Activated T-helper 2 cell treated with anti-CD3 and anti-CD28 coated beads, Interferon-gamma antibody, Interleukin-2, Interleukin-4, amounts not matched to agents 10 μg/mL and 5 μg/mL and 100 μg/mL, durations not matched to agents 14 hours and 24 hours and 36 hours (primary cell): ENCODE measurements at places on chromosomes 16 and 17. TPM values are rescaled to one million over a fixed set of nuclear protein-coding genes. Genes with fewer than 3 reads are reported as not detected.

The SLFN13 gene
- 41.9 and 42.6 TPM in 2 replicates for total RNA-seq

The CD300A gene
- total RNA-seq = 16.6 and 16.7 TPM in 2 replicates

The INO80E gene
- 112 and 119 TPM in 2 replicates for total RNA-seq

The RFWD3 gene
- total RNA-seq = 94.5 and 101 TPM in 2 replicates

The PTX4 gene
- not detected in 2 replicates for total RNA-seq

The STARD3 gene
- 51.5 and 54.4 TPM in 2 replicates for total RNA-seq

The RHBDL3 gene
- 0.11 and 0.18 TPM in 2 replicates for total RNA-seq

The ZNF629 gene
- total RNA-seq = 0.78 and 0.82 TPM in 2 replicates

The CORO1A gene
- 843 and 845 TPM in 2 replicates for total RNA-seq

The KRT17 gene
- not detected in 2 replicates for total RNA-seq

The PRAC1 gene
- not detected in 2 replicates for total RNA-seq
